ENCODE measurements at places on chromosomes 7 and 10.

DNA sequence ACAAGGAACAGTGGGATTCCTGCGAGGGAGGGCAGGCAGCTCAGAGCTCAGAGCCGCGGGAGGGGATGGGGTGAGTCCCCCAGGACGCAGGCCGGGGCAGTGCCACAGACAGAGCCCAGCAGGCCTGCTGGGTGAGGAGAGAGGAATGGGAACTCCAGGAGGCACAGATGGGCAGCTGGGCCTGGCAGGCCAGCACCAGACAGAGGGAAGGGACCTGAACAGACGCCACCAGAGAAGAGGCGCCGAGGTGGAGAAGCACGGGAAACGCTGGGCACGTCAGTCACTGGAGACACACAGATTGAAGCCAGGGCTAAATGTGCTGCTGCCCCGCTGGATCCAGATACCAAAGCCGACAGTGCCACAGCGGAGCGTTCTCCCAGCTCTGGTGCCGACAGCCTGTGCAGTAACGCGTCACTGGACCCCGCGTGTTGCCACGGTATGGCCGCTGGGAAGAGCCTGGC is 225.8 kb downstream of the MAD1L1 start:
- DNase-seq, result no peak

DNA sequence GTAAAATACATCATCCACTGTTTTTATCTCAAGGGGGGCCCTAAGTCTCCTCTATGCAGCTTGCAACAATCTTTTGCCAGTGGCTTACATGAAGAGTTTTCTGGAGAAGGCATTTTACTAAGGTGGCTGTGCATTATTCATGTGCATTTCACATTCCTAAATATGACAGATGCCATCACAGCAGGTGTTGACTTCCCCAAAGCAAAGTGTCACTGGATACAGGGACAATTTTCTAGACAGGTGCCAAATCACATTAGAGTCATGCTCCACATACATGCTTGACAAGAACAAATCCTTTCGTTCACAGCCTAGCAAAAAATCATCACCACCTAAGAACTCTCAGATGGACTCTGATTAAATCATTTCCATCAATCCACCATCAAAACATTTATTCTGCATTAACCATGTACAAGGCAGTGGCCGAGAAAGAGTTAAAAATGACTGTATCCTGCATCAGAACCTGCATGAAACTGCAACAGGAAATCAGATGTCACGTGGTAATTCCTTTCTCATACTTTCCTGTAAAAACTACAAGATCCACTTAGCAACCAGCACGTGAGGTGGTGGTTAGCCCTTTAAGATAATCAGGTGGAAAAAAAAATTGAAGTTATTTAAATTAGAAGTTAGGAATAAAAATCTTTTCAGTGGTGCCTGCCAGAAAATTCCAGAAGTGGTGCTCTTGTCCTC is 88.2 kb upstream of the AFAP1L2 start:
- no peak for DNase-seq

DNA sequence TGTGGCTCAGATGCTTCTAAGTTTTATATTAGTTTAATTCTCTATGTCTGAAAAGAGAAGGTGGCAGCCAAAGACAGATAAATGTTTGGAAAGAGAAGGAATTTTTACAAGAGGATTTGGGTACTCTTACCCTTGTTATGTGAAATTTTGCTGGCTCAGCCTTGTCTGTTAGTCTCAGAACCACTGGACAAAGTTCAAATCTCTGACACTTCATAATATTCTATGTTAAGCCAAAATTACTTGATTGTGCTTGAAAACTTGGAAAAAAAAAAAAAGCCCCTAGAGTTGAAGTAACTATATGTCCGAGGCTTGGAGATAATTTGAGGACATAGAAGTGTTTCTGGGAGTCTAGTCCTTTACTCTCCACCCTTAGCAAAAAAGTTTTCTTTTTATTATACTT is 1079.3 kb upstream of the LRRTM3 start:
- DNase-seq, result no peak

DNA sequence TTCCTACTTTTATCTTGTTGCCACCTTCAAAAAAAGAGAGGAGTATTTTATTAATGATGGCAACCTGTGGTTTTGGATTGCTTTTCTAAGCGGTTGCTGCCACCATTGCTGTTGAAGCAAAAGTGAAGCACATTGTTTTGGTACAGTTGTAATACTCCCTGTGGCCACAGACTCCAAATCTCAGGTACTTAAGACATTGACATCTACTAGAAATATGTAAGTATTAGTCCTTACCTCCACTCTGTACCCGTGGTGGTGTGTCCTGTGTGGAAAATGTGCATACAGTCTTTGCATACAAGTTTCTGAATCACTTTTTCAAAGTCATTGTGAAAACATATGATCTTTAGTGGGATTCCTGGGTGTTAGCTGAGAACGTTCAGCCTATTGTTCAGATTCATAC is 85.7 kb downstream of the ANLN start:
- no peak for DNase-seq

DNA sequence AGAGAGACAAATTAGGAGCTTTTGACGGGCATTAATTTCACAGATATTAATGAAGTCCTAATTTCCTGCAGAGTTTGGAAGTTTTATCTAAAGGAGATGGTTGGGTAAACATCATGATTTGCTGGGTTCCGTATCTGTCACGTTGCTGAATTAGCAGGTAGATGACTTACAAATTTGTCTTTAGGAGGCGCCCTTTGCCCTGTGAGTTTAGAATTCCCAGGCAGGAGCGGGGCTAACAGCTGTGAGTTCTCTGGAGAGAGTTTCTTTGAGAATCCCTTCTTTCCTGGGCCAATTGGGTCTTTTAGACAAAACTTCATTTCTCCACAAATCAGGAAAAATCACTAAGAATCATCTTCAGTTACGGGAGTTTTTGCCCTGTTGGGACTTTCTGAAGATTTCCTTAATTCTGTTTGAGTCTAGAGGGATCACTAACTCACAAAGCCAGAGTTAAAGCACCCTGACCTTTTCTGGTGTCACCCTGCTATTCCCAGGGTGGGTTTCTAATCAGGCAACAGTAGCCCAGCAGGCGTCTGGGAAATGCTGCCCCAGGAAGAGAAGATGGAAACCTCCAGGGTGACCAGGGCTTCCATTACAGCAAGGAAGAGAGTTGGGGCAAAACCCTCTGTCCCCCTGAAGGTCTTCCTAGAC is 63.7 kb downstream of the PRKCQ start:
- no peak for DNase-seq

Data from NCI-H187 treated with DMSO at 0.1 percent for 48 hours (cell line).